Umbilical cord (tissue), 2 donors: ENCODE measurements at places on chromosomes 12 and 14.

DNA sequence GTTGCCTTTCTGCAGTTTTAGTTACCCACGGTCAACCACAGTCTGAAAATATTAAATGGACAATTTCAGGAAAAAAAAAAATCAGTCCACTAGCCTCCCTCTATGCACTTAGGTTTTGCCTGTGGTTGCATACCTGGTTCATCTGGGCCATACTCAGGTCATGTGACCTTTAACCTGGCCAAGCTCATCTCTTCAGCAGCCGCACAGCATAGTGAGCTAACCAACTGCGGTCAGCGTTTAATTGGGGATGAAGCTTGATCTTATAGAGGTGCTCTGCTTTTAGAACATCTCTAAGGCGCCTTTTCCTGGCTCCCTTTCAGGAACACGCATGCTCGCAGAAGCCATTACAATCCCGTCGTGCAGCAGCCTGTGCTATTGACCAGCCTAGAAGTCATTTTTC is 177.2 kb upstream of the HMGA2 start:
- DNase-seq: no peak

DNA sequence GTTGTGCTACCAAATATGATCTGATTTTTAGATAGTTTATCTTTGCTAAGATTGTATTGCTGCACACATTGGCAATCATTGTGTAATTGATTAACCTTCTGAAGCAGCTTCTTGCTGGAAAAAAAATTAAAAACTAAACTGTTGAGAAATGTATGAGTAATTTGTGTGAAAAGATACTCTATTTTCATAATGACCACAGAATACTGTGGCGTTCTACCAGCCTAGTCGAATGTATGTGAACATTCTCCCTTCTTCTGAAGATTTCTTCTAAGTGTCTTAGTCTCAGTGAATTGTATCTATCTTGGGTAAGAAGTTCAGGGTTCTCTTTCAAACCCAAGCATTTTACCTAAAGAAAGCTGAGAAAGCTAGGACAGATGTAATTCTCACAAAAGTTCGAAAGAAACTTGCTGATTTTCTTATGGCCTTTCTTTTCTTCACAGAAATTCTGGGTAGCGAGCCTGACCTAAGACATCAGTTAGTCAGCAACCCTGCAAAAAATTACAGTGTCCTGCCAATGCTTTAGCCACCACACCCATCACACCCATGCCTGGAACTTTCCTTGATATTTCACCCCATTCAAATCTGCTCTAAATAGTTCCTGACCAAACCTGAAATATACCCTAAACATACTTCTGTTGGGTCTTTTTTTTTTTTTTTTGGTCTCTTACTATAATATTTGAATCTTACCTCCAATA is 27.1 kb upstream of the C12orf71 start:
- DNase-seq: peak; percentile 75

- DNase-seq: no peak
Measured at GRCh38 chr12:94740601-94741362, 90.4 kb upstream of the TMCC3 start.

GRCh38 chr12:75196408-75196807 is 13.2 kb downstream of the KCNC2 start:
- no peak for DNase-seq

- DNase-seq: peak; percentile 86
Measured at GRCh38 chr14:71355324-71356201, 448.3 kb downstream of the PCNX1 start.

- no peak for DNase-seq
Measured at GRCh38 chr14:55950135-55950534, 168.1 kb upstream of the PELI2 start.

GRCh38 chr14:51895375-51895774 is 35.0 kb downstream of the GNG2 start:
- peak; percentile 7 for DNase-seq

GRCh38 chr14:51468523-51468922 is 183.2 kb upstream of the FRMD6 start:
- DNase-seq: no peak

DNA sequence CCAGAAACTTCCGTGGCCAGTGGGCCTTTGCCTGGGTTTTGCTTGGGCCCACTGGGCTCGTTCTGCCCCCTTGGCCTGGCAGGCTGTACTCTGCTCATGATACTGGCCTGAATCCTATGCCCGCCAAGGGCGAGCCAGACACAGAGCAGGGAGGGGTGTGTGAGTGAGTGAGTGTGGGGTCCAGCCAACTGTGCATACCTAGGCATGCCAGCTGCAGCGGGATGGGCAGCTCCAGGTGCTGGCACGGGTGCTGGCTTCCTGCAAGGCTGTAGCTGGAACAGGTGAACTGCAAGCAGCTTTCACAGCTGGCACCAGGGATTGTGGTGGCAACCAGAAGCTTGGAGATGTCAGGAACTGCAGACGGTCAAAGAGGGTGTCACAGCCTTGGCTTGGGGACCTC is 1276.4 kb downstream of the SLC16A7 start:
- no peak for DNase-seq

DNA sequence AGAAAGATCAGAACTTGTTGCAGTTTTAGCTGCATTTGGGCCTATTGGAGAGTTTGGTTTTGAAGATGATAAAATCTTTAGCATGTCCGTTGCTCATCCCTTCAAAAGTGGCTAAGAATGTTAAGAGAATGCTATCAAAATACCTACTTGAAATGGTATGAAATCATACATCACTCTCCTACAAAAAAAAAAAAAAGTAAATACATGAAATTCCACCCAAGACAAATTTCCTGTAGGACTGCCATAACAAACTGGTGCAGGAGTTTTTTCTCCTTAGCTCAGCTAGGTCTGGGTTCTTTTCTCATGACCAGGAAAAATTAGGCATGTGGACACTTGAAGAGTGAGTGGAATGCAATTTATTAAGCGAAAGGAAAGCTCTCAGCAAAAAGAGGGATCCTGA is 15.9 kb upstream of the FAR2 start:
- DNase-seq: no peak

- no peak for DNase-seq
Measured at GRCh38 chr12:6104027-6104426, 20.4 kb downstream of the VWF start.

- DNase-seq: peak; percentile 75
Measured at GRCh38 chr12:51994959-51995358, 11.8 kb upstream of the TAMALIN start.

DNA sequence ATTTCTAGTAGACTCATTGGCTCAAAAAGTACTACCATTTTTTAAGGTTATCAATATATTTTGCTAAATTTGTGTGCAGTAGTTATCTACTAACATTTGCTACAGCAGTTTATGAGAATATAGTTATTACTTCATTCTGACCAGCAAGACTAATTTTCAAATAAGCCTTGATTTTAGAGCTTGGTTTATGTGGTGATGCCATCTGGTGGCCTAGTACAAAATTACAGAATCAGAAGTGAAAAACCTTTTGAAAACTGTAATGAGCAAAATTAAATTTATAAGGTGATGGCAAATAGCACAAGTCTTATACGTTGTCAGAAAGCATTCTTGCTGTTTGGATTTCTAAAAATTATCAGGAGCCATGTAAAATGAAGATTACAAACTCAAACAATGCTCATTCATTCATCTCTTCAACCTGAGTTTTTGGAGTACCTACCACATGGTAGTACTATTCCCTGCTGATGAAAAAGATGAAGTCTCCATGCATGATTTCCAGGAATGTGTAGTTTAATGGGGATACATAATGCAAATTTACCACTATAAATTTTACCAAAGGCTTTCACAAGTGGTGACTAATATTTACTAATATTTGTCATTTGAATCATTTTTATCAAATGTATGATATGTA is 51.0 kb downstream of the MAGOHB start:
- DNase-seq: peak; percentile 45

- DNase-seq: peak; percentile 78
Measured at GRCh38 chr12:108690542-108691174, 40.7 kb downstream of the CORO1C start.

GRCh38 chr14:23300687-23301223 is 1.9 kb downstream of the PPP1R3E start:
- DNase-seq: peak; percentile 52

- DNase-seq: no peak
Measured at GRCh38 chr12:2429032-2429431, 365.7 kb upstream of the FKBP4 start.

- peak; percentile 44 for DNase-seq
Measured at GRCh38 chr14:87079416-87079815, 913.6 kb downstream of the GALC start.

- no peak for DNase-seq
Measured at GRCh38 chr14:100072783-100073346, 7.6 kb downstream of the EVL start.

DNA sequence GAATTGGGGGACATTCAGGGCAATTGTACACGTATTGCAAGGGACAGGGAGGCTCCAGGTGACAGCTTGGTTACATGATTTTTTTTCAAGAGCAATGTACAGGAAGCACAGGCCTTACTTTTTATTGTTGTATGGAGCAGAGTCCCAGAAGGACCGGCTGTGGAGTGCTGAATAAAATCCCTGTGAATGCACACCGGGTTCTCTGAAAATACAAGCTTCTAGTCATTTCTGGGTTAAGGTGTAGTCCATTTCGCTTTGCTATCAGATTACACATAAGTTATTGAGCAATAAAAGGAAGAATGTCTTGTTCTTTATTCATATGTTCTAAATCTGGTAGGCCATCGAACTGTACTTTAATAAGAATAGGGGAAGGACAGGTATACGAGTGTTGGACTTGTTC is 52.2 kb downstream of the PDE3A start:
- no peak for DNase-seq

DNA sequence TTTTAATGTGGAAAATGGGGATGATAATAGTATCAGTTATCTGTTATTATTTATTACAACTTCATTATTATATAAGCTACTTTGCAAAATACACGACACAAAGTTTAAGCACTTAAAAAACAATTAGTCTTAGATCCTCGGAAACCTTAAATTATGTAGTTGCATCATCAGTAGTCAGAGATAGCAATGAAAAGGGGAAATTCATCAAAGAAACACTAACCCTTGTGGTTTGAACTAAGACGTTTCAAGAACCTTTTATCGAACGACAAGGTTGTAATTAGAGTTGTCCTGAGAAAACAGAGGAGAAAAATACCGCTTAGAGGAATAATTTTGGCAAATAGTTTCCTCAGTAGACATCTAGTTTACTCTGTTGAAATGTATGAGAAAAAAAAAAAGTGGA is 198.5 kb downstream of the PTPRO start:
- DNase-seq: no peak

GRCh38 chr12:101779200-101779599 is 39.9 kb upstream of the SYCP3 start:
- DNase-seq: no peak

DNA sequence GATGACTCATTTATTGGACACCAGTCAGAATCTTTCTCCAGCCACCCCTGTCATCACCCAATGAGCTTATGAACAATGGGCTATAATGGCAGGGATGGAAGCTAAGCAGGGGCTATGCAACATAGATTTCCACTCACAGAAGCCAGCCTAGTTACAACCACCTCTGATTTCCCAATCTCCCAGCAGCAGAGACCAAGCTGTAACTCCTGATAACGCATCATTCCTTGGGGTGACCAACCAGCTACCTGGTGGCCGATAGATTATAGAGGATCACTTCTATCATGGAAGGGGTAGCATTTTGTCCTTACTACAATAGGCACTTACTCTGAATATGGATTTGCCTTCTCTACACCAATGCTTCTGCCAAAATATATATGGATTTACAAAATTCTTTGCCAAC is 302.3 kb upstream of the ATXN7L3B start:
- no peak for DNase-seq

- DNase-seq: no peak
Measured at GRCh38 chr12:19912991-19913390, 455.3 kb upstream of the PDE3A start.

GRCh38 chr12:126210026-126210425 is 1144.8 kb downstream of the AACS start:
- no peak for DNase-seq

DNA sequence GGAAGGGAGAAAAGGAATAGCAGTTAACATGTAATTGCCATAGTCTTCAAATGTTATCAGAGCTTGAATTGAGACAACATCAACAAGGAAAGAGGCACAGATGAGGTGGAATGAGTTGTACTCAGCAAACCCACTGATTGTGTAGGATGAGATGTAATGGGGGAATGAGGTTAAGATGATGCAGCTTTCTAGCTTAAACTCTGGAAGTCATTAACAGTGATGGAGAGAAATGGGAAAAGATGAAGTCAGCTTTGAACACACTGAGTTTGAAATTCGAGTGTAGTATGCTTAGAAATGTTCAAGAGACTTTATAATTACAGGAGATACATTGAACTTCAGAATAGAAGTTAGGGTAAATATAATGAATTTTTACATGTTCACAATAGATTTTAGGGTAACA is 106.9 kb downstream of the PRKD1 start:
- DNase-seq: no peak

- no peak for DNase-seq
Measured at GRCh38 chr12:5094986-5095385, 51.3 kb downstream of the KCNA5 start.

- no peak for DNase-seq
Measured at GRCh38 chr14:60189923-60190840, 25.0 kb upstream of the DHRS7 start.

GRCh38 chr14:104870368-104871144 is 5.5 kb downstream of the CEP170B start:
- DNase-seq: no peak

- no peak for DNase-seq
Measured at GRCh38 chr12:58882826-58883225, 37.5 kb downstream of the LRIG3 start.

- no peak for DNase-seq
Measured at GRCh38 chr12:93363841-93364297, 13.9 kb upstream of the NUDT4 start.

GRCh38 chr14:31560759-31561154 is 447 bp upstream of the NUBPL start:
- DNase-seq: no peak

- peak; percentile 18 for DNase-seq
Measured at GRCh38 chr14:101791919-101792572, 30.5 kb downstream of the PPP2R5C start.

DNA sequence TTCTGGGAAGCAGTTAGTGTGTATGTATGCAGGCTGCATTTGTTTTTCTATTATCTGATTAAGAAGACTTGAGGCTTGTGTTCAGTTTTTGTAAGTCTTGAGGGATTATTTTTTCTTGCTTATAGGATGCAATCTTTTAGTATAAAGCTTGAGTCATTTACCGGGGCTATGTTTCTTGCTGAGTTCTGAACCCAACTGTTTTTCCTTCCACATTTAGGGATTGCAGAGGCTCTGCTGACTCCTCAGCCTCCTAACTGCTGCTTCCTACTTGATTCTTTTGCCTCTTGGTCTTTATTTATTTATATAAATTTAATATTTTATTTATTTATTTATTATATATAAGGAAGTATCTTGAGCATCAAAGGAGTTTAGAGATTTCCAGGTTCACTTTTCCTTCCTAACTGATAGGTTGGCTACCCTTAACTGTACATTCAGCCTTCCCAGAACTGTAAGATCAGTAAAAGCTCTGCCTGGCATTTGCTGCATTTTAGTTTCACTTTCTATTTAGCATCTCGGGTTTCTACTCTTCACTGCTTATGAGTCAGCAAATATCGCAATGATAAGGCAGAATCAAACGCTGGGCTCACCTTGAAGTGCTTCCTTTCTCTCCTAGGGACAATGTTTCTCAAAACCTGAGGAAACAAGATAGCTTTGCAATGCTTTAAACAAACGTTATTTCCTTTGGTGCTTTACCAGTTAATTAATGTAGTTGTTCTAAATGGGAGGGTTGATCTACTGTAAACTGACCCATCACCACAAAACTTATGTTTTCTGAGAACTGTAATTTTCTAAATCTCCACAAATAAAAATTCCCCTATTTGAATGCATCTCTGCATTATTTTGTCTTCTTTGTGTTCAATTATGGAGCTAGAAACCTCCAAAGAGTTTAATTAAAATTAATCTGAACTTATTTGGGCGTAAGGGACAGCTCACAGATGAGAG is 1183.7 kb upstream of the TMEM132C start:
- DNase-seq: peak; percentile 82

- no peak for DNase-seq
Measured at GRCh38 chr12:109630815-109631214, 57.2 kb downstream of the MVK start.
